NK-92 treated with Interleukin-12 subunit alpha and Interleukin-12 subunit beta, amount 100 ng/mL, for 24 hours (cell line): ENCODE measurements at places on chromosomes 16 and 17.

GRCh38 chr16:55815320-55815719, 17.6 kb downstream of the CES1 start:
- no peak for DNase-seq

GRCh38 chr16:22843856-22844255, 29.9 kb downstream of the HS3ST2 start:
- no peak for DNase-seq

DNA sequence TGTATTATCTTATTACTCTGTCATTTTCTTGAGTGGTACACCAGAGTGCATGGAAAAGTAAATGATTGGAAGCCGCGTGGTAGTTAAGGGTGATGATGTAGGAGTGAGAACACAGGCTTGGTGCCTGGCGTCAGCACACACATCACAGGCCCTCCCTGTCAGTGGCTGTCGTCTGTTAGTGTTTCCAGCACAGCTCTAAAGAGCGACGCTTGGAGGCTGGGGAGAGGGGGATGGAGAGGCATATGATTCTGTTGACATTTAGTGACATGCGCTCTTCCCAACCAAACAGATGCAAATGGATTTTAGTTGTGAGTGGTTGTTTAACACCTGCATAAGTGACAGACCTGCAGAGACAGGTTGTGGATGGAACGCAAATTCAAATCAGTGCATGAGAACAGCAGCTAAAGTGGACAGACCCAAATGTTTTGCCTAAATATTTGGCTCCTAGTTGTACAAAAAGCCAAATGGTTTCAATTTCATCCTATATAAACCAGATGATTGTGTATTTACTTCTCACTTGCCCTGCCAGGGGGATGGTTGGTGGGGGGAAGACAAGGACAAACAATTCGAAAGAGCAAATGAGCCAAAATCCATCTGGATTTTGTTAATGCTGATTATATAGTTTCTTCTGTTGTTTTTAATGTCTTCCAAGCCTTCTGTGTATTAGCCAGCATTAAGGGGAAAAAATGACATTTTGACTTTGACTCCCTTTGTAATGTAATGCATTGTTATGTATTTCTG, 222.3 kb downstream of the WWOX start:
- DNase-seq = no peak

DNA sequence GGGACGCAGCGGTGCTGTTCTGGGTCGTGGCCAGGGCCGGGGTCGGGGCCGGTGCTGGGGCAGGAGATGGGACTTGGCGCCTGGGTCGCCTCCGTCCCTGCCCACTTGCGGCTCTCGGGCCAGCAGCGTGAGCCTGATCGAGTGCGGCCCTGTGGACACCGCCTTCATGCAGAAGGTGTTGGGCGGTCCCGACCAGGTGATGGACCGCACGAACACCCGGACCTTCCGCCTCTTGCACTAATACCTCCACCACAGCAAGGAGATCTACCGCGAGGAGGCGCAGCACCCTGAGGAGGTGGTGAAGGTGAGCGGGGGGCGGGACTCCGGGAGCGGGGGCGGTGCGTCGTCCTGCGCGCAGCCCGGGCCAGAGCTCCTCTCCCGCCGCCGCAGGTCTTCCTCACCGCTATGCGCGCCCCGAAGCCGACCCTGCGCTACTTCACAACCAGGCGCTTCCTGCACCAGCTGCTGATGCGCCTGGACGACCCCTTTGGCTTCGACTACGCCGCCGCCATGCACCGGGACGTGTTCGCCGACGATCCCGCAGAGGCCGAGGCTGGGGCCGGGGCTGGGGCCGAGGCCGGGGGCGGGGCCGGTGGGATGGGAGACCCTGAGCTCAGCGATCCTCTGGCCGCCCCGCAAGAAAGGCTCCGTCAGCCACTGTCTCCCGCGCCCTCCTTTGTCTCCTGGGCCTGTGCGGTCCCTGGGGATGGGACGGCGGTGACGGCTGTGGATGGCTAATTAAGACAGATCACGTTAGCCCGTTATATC, 4.5 kb upstream of the HSD17B1 start:
- no peak for DNase-seq

DNA sequence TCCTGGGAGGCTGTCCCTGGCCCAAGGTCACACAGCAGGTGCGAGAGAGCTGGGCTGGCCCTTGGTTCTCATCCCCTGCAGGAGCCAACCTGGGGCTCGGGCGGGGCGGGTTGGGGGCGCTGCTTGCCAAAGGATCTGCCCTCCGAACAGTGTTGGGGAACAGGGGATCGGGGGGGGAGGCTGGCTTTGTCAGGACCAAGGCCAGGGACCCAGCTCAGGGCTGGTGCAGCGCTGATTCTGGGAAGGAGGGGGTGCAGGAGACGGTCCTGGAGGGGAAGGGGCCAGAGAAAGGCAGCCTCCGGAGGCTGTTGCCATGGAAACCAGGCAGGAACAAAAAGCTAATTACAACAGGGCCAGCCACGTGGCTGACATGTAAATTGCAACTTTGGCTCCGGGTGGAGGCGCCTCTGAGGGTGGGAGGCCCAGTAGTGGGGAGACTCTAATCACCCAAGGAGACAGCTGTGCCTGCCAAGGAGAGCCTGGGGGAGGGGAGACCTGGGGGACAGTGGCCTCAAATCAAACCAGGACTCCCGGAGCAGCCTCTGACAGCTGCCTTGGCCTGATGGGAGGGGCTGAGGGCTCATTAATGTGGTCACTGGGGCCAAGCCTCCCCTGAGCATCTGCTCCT, 1.3 kb downstream of the TUBB3 start:
- DNase-seq = no peak

DNA sequence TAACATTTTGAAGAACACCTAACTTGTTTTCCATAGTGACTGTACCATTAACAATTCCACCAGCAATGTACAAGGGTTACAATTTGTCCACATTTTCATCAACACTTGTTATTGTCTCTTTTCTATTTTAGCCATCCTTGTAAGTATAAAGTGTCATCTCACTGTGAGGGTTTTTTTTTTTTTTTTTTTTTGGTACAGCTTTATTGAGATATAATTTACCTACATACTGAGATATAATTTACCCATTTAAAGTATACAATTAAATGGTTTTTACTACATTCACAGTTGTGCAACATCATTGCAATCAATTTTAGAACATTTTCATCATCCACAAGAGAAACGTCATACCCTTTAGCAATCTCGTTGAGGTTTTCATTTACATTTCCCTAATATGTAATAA, 17.9 kb upstream of the TMIGD1 start:
- no peak for DNase-seq

DNA sequence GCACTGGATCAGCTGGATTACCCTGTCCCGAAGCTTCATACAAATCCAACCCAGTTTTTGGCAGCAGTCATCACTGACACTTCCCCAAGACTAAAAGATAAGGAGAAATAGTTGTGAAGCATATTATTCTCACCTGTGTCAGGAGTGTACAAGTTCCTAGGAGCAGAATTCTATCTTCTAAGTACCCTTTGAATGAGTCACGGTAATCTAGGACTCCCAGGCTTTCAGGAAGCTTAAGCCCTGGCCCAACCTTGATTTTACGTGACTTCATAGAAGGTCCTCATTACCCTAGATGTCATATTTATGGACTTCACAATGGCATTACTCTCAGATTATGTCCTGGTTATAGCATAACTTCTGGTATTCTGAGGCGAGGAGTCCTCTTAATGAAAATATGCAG, 31.9 kb downstream of the CYB561 start:
- DNase-seq = no peak

GRCh38 chr17:31428111-31428510, 36.6 kb downstream of the RAB11FIP4 start:
- no peak for DNase-seq

DNA sequence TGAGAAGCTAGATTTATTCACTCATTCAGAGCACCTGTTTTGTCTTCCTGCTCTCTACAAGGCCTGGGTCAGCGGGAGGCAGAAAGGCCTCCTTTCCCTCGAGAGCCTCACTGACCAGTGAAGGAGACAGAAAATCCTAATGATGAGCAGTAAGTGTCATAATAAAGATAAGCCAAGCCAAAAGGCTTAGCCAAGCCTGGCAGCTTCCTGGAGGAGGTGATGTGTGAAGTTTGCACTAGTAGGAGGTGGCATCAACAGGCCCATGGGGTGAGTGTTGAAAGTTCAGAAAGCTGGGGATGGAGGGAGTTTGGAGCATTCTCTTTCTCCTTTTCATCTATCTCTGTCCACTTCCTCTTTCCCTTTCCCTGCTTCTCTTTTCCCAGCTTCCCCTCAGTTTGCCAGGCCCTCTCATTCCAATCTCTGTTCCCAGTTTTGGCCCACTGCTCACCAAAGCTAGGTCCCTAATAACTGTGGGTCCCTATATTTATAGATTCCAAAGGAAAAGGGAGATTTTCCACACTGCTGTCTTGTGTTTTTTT, 16.5 kb upstream of the SPNS3 start:
- DNase-seq = no peak

GRCh38 chr17:40000161-40000560, 15.1 kb upstream of the CSF3 start:
- no peak for DNase-seq

DNA sequence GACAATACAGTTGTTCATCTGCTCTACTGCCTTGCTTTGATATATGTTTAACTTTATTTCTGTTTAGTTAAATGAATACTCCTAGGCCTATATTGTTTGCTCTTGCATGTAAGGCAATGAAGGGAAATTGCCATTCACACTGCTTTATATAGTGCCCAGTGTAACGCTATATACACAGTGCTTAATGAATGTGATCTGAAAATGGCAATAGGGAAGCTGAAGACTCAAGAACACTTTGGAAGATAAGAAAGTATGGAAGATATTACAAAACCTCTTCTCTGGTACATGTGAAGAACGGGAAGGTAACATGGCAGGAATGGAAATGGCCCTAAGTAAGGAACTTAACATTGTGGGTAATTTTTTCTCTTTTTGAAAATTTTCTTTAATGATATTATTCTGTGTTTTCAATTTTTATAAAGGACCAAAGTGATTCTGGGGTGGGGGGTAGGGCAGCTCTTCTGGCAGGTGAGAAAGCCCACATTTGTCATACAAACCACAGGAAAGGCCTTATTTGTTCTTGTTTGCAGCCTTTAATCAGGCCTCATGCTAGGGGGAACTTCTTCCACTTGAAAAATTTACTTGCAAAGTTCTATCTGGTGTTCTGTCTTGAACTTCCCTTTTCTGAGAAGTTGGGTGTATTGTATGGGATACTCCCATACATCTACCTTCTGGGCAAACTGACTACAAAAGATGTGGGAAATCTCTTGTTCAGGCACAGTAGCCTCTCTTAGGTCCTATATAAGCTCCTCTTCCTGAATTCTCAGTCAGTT, 100.8 kb upstream of the CORO6 start:
- no peak for DNase-seq

GRCh38 chr16:939941-940340, 30.8 kb downstream of the LMF1 start:
- no peak for DNase-seq

DNA sequence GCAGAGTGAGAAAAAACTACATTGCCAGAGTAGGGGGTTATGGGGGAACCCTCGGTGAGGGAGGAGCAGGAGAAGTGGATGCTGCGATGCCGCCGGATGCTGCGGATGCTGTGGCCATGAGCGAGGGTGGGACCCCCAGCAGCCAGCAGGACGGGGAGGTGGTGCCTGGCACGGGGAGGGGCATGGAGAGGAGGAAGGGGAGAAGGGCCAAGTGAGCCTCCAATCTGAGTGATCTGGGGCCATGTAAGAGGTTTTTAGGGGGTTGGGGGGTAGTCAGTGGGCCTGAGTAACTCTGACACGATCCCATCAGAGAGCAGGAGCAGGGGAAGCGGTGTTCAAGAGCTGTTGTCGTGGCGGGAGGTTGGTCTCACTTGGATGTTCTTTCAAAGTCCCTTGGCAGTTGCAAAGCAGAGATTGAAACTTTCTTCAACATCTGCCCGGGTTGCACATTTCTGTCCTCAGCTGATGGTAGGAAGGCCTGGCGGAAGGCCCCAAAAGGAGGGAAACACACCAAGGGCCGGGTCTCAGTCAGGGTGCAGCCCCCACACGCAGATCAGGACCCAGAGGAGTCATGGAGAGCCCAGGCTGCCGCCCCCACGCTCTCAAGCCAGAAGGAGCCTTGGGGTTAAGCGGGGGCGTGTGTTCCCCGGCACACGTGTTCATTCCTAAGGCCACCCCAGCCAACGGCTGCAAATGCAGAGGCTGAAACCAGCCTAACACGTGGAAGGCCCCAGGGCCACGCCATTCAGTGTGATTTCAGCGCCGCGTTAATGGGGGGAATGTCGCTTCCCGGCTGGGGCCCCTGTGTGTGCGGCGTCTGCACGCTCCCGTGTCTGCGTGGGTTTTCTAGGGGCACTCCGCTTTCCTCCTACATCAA, 81.7 kb downstream of the ZDHHC7 start:
- DNase-seq = no peak

GRCh38 chr16:10026593-10026992, 155.6 kb downstream of the GRIN2A start:
- DNase-seq = no peak

- DNase-seq = no peak
Observed at GRCh38 chr17:55005520-55005919, 37.0 kb downstream of the STXBP4 start.

DNA sequence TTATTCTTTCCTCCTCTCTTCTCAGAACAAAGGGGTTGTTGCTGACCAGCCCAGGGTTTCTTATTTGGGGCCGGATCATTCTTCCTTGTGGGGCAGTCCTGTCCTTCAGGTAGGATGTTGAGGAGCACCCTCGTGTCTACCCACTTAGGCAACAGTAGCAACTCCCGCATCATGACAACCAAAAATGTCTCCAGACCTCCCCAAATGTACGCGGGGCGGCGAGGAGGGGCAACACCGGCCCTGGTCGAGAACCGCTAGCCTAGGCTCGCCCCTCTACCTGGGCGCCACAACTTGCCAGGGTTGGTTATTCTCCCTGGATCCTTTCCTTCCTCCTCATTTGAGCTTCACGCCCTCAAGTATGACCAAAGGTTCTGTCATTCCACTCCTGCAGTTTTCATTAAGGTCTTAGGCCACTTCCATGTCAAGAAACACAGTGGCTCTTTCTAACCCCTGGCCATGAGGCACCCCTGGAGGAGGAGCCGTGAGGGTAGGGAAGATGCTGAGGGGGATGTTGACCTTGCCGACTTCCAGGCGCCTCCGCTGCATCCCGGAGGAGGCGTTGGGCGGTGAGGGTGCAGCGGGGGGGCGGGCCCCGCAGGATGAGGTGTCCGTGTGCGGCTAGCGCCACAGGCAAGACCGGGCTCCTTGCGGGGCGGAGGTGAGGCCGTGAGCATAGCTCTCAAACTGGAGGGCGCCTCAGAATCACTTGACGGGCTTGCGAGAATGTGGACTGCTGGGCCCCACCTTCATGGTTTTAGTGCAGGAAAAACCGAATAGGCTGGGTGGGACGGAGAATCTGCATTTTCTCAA, 712 bp upstream of the SPECC1 start:
- DNase-seq = no peak

GRCh38 chr17:8324132-8324531, 14.1 kb downstream of the ARHGEF15 start:
- DNase-seq = no peak
